Fibroblast of skin of right quadriceps (primary cell): ENCODE measurements at places on chromosomes 2 and 18.

GRCh38 chr2:192230889-192231453, 36.2 kb upstream of the TMEFF2 start:
- DNase-seq: no peak

- DNase-seq: peak; percentile 76
These were observed 35.0 kb downstream of the RTN4 start for GRCh38 chr2:55014962-55015939.

GRCh38 chr2:142687075-142687474, 190.4 kb upstream of the KYNU start:
- no peak for DNase-seq

DNA sequence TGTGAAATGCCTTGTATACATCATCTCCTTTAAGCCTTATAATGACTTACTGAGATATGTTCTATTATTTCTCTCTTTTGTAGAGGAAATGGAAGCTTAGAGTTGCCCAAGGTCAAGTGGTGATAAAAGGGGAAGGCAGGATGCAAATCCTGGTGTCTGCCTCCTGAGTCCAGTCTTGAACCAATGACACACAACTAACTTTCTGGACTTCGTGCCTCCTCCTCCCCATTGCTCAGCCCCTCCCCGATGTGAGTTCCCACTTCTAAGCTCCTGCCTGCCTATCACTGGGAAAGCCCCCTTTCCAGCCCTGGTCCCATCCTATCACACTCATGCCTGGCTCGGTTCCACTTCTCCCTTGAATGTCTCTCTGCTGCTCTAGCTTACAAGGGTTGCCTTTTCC, 6.9 kb upstream of the CTIF start:
- DNase-seq: no peak

DNA sequence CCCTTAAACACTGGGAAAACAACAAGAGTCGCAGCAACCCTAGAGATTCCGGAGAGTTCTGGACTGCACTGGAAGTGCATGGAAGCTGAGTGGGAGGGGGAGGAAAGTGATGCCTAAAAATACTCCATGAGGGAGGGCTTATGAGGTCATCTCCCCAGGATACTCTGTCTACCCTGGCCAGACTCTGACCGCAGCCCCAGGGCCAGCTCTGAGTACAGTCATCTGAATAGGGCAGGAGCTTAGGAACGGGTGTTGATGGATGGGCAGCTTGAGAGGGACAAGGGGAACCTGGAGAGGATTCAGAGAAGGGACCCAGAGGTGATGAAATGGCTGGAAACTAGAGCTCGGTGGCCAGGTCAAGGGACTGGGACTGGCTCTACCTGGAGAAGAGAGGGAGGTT, 79.3 kb upstream of the IGFBP5 start:
- DNase-seq: peak; percentile 69

DNA sequence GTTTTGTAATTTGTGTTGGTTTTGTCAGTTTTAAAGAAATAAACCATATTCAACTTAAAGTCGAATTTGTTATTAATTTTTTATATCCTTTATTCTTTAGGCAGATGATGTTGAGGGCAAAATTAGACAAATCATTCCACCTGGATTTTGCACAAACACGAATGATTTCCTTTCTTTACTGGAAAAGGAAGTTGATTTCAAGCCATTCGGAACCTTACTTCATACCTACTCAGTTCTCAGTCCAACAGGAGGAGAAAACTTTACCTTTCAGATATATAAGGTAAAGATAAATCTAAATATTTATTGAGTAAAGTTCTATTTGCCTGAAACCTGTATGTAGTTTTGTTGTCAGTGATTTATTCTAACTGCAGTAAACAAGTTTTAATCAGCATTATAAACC, 34.5 kb upstream of the METAP1D start:
- no peak for DNase-seq

DNA sequence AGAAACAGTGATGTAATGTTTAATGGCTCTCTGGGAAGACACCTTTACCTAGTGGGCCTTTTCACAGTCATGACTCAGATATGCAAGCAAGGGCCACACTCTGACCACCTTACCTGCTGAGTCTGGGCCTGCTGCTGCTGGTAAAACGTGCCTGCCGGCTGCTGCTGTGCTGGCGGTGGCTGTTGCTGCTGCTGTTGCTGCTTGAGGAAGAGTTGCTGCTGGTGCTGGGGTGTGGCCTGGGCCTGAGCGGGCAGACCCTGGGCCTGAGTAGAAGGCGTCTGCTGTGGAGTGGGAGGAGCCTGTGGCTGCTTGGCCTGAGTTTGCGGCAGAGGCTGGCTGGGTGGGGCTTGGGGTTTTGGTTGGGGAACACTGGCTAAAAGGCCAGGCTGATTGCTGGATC, 81.6 kb upstream of the NFU1 start:
- no peak for DNase-seq

GRCh38 chr18:39746201-39746600, 2180.6 kb upstream of the CELF4 start:
- no peak for DNase-seq

- peak; percentile 58 for DNase-seq
These were observed 29.1 kb downstream of the ALMS1 start for GRCh38 chr2:73414696-73415095.

- no peak for DNase-seq
These were observed 272.5 kb downstream of the DSEL start for GRCh38 chr18:67243799-67244587.

DNA sequence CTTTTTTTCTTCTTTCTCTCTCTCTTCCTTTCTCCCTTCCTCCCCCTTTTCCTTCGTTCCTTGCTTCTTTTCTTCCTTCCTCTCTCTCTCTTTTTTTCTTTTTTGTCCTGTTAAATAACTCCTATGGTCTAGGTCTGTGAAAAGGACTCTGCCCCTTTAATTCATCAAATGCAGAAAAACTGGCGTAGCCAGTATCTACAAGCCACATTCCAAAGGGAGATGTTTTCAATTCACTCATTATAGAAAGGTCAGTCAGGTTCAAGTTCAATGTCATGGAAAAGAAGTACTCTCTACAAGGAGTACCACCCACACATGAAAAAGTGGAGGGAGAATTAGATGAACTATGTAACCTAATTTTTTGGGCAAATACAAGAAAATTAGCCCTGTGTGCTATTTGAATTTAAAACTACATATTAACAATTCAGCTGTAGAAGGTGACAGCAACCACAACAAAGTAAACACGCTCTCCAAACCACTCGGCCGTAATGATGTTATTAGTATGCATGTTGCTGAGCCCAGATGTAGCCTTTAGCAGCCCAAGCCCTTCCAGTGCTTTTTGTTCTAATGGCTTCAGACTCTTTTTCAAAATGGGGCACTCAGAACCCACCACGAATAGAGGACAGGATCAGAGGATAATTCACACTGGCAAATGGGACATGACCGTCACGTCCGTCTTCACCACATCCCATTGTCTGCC, 735.4 kb upstream of the FANCL start:
- DNase-seq: no peak

- peak; percentile 11 for DNase-seq
These were observed 1.3 kb downstream of the HDAC4 start for GRCh38 chr2:239399433-239399920.

- peak; percentile 6 for DNase-seq
These were observed 161.9 kb upstream of the SKOR2 start for GRCh38 chr18:47413327-47413726.

DNA sequence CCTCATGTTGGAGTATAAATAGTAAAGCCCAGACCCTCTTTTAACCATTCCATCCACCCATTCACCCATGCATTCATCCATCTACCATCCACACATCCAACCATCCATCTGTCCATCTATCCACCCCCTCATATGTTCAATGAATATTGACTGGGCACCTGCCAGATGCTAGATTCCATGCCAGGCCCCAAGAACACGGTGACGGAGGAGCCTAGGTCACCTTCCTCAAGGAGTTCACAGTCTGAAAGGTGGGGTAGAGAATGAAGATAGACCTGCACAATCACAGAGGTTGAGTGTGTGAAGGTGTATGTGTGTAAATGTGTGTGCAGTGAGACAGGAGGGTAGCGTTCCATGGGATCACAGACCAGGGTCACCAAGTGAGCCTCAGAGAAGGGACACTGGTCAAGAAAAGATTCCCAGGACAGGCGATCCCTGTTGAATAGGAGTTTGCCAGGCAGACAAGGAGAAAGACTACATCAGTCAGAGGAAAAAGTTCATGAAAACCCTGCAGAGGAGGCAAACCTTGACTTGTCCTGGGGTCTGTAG, 287.2 kb downstream of the CYP26B1 start:
- DNase-seq: no peak

DNA sequence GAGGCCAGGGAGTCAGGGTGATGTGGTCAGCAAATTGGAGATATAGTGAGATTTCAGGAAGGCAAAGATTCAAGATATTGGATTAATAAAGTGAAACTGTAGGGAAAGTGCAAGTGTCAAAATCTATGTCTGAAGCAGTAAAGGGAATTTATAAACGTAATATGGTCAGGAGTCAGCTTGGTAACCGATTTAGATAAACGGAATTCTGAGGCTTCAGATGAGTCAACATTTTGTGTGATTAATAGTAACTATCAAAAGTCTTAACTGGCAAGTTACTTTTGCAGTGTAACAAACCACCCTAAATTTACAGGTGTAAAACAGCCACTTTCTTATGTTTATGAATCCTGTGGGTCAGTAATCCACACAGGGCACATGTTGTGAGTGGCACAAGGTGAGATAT, 10.9 kb downstream of the MTX2 start:
- no peak for DNase-seq

- DNase-seq: no peak
These were observed 44.2 kb downstream of the ARID5A start for GRCh38 chr2:96580771-96581170.

- DNase-seq: no peak
These were observed 22.7 kb upstream of the KCNE4 start for GRCh38 chr2:223029287-223029686.

DNA sequence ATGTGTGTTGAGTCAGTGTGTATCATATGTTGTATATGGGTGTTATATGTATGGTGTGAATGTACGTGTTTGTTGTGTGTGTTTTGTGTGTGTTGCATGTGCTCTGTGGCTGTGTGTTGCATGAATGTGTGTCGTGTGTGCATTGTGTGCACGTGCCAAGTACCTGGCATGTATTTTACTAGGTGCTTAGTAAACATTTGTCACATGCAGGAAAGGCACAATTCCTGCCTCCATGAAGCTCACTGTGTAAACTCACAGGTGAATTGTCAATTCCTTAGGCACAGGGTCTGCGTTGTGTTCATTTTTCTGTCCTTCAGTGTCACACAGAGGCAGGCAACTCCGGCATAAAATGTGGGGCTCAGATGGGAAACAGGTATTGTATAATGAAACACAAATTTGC, 22.3 kb upstream of the IL1R1 start:
- DNase-seq: no peak

- DNase-seq: no peak
These were observed 6.4 kb upstream of the IL1RL1 start for GRCh38 chr2:102304711-102305611.

- DNase-seq: no peak
These were observed 13.4 kb downstream of the MYO3B start for GRCh38 chr2:170191166-170191866.

- peak; percentile 22 for DNase-seq
These were observed 1.2 kb downstream of the VPS54 start for GRCh38 chr2:64017811-64018700.

- DNase-seq: no peak
These were observed 22.5 kb downstream of the SLC14A2 start for GRCh38 chr18:45637546-45638327.

- DNase-seq: no peak
These were observed 361.8 kb upstream of the CWC22 start for GRCh38 chr2:180368881-180369280.

DNA sequence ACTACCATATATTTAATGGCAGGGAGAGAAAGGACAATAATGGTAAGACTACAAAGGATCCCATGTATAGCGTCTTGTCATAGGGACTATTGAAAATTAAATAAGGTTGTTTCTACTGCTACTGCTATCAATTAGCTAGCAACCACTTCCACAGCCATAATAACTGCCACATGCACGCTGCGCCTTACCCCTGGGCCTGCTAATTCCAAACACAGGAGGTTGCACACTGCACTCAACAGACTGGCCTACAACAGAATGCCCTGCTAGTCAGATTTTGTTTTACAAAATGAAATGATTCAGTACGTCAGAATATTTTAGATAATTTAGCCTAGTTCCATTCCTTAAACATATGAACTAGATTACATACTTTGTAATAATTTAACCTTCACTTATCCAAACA, 121.0 kb upstream of the SMAD7 start:
- DNase-seq: no peak
